Aorta (tissue), 5 donors: ENCODE measurements at places on chromosomes 5 and 9. TPM values are rescaled to one million over a fixed set of nuclear protein-coding genes. Genes with fewer than 3 reads are reported as not detected.

Gene FAM169A
- 2.2 TPM for total RNA-seq

Gene SLC25A2
- 1.1 TPM for total RNA-seq

Gene EIF4E1B
- not detected for total RNA-seq

Gene C1QTNF3
- total RNA-seq = 5.6 TPM

Gene DRD1
- total RNA-seq = 0.45 TPM

Gene DMRT2
- 0.69 TPM for total RNA-seq

Gene TEX48
- total RNA-seq = not detected

Gene TMEM215
- not detected for total RNA-seq

Gene PCDHB10
- 3.6 TPM for total RNA-seq

Gene PCDHGA10
- total RNA-seq = 11.4 TPM

Gene ABO
- 3.3 TPM for total RNA-seq

Gene ARHGEF39
- 0.75 TPM for total RNA-seq

Gene PCDHAC2
- total RNA-seq = 1.4 TPM

Gene NXNL2
- 2.2 TPM for total RNA-seq

Gene CEL
- 3.6 TPM for total RNA-seq

Gene EEIG1
- total RNA-seq = 41.4 TPM

Gene BASP1
- total RNA-seq = 45.6 TPM

Gene FAM219A
- 43.9 TPM for total RNA-seq

Gene SHISAL2B
- total RNA-seq = not detected

Gene ARSI
- 2.7 TPM for total RNA-seq

Gene ENHO
- not detected for total RNA-seq

Gene LCN9
- total RNA-seq = not detected

Gene FBXW11
- 64.0 TPM for total RNA-seq

Gene PCDHB7
- total RNA-seq = 5.0 TPM

Gene C5orf63
- 6.2 TPM for total RNA-seq

Gene FOXD4L5
- total RNA-seq = 0.45 TPM

Gene ZFP37
- total RNA-seq = 4.5 TPM

Gene ANKRD34B
- not detected for total RNA-seq

Gene DIRAS2
- not detected for total RNA-seq
